ENCODE measurements at places on chromosomes 3 and 15.

DNA sequence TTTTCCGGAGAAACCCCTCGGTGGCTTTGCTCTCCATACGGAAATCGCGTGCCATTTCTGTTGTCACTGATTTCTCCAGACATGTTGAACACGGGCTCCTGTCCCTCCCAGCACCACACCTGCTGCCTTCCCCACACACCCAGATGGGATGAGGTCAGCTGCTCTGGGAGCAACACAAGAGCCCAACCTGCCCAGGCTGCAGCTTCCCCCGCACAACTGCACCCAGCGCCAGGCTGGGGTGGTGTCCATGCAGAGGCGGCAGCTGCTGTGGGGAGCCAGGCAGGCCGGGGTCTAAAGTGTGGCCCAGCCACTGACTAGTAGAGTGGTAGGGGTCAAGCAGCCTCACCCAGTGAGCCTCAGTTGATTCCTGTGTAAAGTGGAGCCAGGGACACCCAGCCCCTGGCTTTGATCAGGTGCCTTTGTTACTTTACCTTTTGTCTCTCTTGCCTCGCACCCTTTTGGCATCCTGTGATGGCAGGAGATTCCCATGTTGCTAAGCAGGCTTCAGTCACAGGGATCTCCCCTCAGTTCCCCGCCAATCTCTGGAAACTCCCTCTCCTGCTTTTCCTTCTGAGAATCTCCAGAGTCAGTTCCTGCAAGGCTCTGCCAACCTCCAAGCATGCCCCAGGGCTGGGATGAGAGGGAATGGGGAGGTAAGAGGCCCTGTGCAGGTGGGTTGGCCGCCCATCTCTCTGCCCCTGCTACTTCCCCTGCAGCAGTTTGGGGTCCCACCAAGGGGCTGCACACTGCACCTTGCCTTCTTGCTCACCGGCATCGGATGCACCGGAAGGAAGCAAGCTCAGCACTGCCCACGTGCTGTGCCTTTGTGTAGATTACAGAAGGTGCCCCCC lies 91.8 kb upstream of the ALDH1A3 start:
- DNase-seq = no peak

DNA sequence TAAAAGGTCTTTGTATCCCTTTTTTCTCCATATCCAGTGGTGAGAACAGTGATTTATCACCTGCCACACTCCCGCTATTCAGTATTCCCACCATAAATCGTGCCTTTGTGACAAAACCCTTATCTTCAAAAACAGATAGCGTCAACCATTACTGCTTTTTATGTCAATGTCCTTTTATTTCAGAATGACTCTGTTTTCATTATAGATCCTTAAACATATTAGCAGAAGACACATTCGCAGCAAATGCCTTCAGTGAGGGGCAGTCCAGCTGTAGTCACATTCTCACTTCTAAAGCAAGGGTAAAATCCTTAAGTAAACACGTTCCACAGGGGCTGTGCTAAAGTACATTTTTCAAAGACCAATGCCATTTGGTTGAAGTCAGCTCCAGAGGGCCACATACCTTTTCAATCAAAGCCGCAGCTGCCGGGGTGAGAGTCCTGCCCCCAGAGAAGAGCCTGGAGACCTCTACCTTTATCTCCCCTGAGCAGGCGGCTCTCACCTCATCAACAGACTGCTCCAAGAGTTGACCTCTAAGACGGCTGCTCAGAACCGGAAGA lies 53.4 kb downstream of the PDZRN3 start:
- DNase-seq = no peak

DNA sequence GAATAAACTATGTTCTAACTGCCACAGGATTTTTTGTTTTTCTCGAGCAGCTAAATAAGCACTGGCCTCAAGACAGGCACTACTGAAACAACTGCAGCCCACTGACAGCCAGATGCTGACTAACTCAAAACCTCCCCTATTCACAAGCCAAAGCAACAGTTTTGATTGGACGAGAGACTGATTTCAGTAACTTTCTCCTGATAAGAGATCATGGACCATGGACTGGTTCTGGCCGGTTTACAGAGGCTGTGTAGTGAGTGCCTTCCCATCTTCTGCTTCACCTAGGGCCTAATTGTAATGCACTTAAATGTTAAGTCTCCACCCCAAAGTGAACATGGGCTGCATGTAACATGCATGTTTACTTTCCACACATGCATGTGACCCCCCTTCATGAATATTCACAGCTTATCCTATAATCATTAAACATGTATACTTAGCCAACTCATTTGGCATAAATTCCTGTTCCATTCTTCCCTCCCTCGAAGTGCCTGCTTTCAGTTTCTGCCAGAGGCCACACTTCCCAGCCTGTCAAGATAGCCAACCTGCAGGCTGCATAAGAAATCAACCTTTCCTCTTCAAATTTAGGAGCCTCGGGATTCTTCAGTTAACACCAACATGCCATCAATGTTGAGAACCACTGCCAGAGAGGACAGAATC lies 108.2 kb downstream of the ULK4 start:
- DNase-seq = no peak

DNA sequence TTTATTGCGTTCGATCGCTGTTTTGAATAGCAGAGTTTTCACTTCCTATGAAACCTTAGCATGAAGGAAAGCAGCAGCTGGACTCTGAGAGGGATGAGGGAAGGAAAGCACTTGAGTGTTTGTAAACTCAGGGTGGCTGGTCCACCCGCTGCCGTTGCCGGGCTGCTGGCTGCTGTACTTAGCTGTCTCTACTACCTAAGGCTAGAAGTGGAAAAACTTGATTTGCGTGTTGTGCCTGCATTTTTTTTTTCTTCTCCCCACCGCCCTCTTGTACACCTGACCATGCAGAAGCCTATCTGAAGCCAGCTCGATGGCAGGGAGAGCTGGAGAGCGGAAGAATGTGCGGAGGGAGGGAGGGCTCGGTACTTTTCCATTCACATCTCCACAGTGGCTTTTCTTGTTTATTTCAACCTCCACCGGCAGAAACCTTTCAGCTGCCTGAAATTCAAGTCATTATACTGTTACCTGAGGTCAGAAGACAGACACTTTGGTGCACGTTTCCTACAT lies 4.8 kb upstream of the BCL6 start:
- no peak for DNase-seq

DNA sequence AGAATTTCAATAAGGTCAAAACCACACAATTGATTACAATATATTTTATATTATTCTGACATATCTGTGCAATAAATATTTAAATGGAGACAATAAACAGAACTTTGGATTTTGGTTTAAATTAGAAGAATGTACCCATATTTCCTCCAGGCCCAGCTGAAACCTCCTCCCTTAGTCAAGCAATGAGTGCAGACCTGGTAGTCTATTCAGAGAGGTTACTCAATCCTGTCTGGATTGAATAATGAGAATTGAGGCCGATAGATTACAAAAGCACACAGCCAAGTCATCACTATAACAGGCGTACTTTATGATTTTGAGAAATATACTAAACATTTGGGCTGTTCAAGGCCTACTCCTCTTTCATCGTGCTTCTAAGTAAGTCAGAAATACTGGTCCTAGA lies 114.5 kb upstream of the STRIT1 start:
- no peak for DNase-seq
